Aorta (tissue), 5 donors: ENCODE measurements at places on chromosomes 16 and 17.

DNA sequence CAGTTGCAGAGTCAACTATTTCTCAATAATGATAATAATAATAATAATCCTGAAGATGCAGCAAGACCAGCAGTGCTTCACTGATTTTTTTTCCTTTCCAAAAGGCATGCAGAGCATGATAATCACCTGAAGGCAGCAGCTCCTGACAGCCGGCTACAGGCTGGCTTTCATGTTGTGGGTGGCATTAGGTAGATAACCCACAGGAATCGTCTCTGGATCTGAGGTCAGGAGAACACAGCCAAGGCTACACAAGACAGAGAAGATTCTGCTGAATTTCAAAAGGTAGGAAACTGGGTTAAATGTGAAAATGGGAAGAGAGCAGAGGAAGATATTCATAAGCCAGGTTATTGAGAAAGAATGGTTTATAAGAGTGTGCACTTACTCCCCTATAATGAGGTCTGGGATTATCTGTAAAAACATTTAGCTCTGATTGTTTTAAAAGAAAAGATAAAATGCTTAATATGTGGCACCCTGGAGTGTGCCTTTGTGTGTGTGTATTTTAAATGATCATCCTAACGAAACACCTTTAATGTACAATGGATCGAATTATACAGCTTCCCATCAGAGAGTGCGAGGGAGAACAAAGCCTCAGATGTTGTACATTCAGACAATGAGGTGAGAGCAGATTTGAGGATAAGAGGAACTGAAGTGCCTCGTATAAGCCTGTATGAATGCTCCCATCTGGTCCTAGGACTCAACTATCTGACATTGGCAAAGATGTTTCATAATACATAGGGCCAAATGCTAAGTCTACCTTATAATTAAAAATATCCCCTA, 273.1 kb downstream of the PHKB start:
- H3K4me1 ChIP-seq = no peaks in the 10 kb centered on the region
- no peaks in the 10 kb centered on the region for H3K36me3 ChIP-seq
- no peak for DNase-seq
- no peak overlapping the region for H3K27ac ChIP-seq
- H3K27me3 ChIP-seq = no peaks in the 10 kb centered on the region

GRCh38 chr17:74245145-74245831, 28.7 kb upstream of the DNAI2 start:
- H3K36me3 ChIP-seq = no peaks in the 10 kb centered on the region
- DNase-seq = no peak
- H3K4me3 ChIP-seq = no peak overlapping the region
- no peaks in the 10 kb centered on the region for H3K4me1 ChIP-seq
- H3K27ac ChIP-seq = no peak overlapping the region

GRCh38 chr16:87575027-87575804, 27.1 kb upstream of the JPH3 start:
- no peak overlapping the region for H3K4me3 ChIP-seq
- no peaks in the 10 kb centered on the region for H3K27me3 ChIP-seq
- H3K27ac ChIP-seq = no peak overlapping the region
- peak; percentile 19 for DNase-seq
- no peaks in the 10 kb centered on the region for H3K36me3 ChIP-seq
- H3K4me1 ChIP-seq = no peaks in the 10 kb centered on the region

GRCh38 chr17:4724650-4725049, 6.6 kb upstream of the MED11 start:
- no peak overlapping the region for H3K4me3 ChIP-seq
- H3K36me3 ChIP-seq = no peaks in the 10 kb centered on the region
- DNase-seq = no peak
- no peaks in the 10 kb centered on the region for H3K4me1 ChIP-seq
- H3K27ac ChIP-seq = no peak overlapping the region

GRCh38 chr16:87895641-87896141, 26.4 kb upstream of the SLC7A5 start:
- no peaks in the 10 kb centered on the region for H3K27me3 ChIP-seq
- no peak overlapping the region for H3K27ac ChIP-seq
- no peaks in the 10 kb centered on the region for H3K36me3 ChIP-seq
- no peak for DNase-seq

DNA sequence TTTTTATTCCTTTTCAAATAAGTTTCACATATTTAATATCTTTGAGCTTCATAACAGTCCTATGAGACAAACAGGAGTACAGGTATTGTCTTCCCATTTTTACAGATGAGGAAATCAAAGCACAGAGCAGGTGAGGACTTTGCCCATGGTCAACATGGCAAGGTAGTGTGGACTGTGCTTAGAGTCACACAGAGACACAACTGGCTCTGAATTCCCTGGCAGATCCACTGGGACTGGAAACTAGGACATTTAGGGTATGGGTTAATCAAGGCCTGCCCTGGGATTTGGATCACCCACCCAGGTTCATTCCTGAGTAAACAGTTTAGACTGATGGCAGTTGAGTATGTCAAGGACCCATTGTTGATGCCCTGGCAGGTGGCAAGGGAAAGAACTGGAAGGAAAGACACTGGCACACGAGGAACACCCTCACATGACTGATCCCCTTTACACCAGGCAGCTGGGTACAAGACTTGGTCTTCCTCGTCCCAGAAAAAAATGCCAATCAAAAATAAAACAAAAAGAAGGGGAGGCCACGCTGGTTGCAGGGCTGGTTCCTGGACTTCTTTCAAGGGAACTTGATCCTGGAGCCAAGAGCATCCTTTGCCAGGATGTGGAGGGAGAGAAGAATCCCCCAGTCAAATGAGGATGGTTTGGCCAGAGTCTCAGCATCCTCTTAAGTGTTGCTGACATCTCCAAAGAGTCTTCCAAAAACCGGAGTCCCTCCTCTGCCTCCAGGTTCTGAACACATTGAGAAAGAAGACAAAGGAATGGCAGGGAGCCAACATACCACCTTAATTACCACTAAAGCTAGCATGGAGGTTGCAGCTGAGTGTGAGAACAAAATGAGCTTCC, 34.9 kb downstream of the CHD9 start:
- no peaks in the 10 kb centered on the region for H3K27me3 ChIP-seq
- no peak overlapping the region for H3K27ac ChIP-seq
- no peaks in the 10 kb centered on the region for H3K36me3 ChIP-seq
- no peak for DNase-seq

DNA sequence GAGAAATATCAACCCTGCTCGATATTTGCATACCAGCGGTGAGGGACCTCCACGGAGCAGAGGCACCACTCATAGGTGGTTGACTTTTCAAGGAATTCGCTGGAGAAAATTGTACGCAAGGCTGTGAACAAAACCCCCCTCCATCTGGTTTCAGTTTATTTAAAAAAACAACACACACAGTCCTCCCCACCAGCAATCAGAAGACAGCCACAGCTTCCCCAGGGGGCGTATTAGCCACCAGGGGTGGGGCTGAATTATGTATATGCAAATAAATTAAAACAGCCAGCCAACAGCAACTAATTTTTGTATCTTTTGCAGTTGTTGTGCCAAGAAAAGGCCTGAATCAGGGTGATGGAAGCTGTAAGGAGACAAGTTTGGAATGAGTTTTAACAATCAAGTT, 5.9 kb upstream of the HSD11B2 start:
- no peaks in the 10 kb centered on the region for H3K36me3 ChIP-seq
- H3K4me1 ChIP-seq = no peaks in the 10 kb centered on the region
- no peak overlapping the region for H3K4me3 ChIP-seq
- no peak for DNase-seq
- no peak overlapping the region for H3K27ac ChIP-seq
- no peaks in the 10 kb centered on the region for H3K27me3 ChIP-seq
